Cortex of kidney (tissue), 1 donor: ENCODE measurements at places on chromosomes 1 and 21.
A peak's percentile ranks its signal among the peaks of the same experiment; 100 is the strongest.

DNA sequence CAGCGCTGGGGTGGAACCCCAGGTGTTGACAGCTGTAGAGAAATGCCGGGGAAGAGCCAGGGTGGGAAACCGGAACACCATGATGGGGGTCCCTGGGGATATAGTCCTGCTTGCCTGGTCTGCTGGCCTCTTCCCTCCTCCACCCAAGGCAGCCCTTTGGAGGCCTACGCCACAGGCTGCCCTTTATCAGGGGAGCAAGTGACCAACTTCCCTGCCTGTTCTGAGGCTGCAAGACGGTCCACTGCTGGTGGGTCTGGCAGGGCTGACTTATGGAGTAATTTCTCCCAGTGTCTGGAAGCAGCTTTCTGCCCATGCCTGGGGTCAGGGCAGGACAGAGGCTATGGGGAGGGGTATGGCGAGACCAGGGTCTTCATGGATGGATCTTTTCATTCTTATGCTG lies 50.8 kb upstream of the EDN2 start:
- DNase-seq: no peak

DNA sequence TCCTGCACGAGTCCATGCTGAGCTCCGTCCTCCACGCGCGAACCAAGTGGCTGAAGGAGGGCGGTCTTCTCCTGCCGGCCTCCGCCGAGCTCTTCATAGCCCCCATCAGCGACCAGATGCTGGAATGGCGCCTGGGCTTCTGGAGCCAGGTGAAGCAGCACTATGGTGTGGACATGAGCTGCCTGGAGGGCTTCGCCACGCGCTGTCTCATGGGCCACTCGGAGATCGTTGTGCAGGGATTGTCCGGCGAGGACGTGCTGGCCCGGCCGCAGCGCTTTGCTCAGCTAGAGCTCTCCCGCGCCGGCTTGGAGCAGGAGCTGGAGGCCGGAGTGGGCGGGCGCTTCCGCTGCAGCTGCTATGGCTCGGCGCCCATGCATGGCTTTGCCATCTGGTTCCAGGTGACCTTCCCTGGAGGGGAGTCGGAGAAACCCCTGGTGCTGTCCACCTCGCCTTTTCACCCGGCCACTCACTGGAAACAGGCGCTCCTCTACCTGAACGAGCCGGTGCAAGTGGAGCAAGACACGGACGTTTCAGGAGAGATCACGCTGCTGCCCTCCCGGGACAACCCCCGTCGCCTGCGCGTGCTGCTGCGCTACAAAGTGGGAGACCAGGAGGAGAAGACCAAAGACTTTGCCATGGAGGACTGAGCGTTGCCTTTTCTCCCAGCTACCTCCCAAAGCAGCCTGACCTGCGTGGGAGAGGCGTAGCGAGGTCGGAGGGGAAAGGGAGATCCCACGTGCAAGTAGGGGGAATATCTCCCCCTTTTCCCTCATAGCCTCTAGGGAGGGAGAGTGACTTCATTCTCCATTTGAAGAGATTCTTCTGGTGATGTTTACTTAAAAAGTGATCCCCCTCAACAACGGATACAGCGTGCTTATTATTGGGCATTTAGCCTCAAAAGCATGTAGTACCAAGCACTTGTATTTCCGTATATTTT lies 991 bp downstream of the PRMT6 start:
- peak; percentile 27 for DNase-seq

DNA sequence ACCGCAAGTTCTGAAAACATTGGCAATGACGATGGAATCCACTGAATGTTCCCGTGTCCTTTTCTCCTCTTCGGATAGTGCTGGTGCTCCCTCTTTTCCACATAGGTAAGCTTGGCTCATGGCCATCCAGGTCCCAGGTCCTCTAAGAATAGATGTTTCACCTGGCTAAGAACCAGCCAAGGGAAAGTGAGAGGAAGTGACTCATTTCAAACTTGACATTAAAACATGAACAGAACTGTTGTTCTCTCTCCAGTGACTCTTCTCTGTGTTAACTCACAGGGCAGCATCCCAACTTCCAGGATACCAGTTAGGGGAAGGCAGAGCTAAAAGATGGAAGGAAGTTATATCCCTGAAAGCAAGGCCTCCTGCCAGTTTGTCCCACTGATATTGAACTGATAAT lies 493.8 kb upstream of the CHRM3 start:
- no peak for DNase-seq

- DNase-seq: no peak
These were observed 535.5 kb downstream of the PTPRC start for GRCh38 chr1:199174336-199174735.

DNA sequence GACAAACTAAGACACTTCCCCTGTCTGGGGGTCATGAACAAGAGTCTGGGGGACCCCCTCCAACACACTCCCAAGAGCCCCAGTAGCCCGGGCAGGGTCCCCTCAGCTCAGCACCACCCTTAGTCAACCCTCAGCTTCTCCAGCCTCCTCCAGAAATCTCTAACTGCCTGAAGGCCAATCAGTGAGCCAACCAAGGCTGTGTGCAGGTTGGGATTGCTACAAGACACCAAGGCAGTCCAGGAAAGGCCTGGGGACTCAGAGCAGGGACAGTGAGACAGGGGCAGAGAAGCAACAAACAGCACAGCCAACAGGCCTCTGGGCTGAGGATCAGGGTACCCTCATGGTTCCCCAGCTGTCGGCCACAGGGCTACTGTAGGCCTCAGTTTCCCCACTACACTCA lies 13.3 kb downstream of the SMIM12 start:
- no peak for DNase-seq
